ENCODE measurements at places on chromosomes 3 and 15.

DNA sequence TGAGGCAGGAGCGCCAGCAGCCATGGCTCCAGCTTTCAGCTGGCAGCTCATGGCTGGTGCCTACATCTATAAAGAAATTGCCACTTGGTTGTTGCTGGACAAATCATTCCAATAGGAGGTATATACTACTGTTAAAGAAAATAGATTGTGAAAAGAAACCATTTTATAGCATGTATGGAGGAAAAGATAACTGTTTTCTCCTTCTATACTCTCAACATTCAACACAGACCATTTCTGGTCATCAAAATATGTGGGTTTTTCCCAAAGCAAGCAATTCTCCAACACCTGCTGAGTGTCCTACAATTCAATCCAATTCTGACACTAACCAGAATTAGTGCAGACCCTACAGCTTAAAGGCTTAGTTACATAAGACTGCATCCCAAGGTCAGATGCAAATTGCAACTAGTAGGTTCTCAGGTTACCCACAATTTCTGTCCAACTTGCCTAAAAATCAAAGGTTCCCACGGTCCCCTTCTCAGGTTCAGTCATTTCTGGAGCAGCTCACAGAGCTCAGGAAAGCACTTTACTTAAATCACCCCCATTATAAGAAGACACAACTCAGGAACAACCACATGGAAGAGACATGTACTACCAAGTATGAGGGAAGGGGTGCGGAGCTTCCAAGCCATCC is 42.4 kb upstream of the STRIT1 start:
- no peak overlapping the region for H3K27ac ChIP-seq
- no peak for DNase-seq
- no peak overlapping the region for H3K4me3 ChIP-seq
- H3K36me3 ChIP-seq = no peaks in the 10 kb centered on the region
- no peaks in the 10 kb centered on the region for H3K4me1 ChIP-seq

DNA sequence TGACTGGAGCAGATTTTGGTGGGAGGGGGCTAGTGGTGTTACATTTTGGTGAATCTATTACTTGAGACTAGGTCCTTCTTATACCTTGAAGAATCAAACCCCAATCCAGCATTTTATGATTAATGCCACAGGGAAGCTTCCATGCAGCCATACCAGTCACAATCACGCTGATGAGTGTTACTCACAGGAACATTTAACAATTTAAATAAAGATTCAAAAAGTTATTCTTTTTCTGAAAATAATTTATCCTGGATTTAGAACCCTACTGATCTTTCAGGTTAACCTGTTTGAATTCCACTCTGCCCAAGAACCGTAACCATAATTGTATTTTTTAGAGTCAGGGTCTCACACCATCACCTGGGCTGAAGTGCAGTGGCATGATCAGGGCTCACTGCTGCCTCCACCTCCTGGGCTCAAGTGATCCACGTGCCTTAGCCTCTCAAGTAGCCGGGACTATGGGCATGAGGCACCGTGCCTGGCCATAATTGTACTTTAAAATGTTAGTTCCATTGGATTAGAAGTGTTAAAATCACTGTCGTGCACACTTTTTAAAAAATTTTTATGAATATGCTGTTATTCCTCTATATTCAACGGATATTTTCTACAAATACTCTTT is 929 bp upstream of the MTMR10 start:
- peak overlapping the region; percentile 93 for H3K4me3 ChIP-seq
- DNase-seq = no peak
- peak overlapping the region; percentile 91 for H3K27ac ChIP-seq
- H3K4me1 ChIP-seq = peaks cover 38% of the 10 kb centered on the region

- no peak overlapping the region for H3K4me3 ChIP-seq
- peaks cover 12% of the 10 kb centered on the region for H3K36me3 ChIP-seq
- no peaks in the 10 kb centered on the region for H3K27me3 ChIP-seq
Observed at GRCh38 chr3:66342717-66343356, 122.0 kb downstream of the SLC25A26 start.

DNA sequence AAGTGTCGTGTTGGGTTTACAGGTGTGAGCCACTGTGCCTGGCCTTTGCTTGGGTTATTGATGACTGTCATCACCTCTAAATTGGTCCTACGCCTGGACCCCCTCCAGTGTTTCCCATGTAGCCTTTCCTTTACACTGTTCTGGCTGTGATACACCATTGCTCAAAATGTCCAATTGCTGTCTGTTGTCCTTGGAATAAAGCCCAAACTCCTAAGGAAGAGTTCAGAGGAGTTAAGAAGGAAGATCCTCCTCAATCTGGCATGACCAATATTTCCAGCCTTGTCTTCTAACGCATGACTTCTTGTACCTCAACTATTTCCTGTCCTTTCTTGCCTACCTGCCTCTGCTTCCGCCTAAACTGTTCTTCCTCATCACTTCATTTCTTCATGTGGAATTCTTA is 113.1 kb downstream of the POLR2M start:
- H3K36me3 ChIP-seq = no peaks in the 10 kb centered on the region
- no peak overlapping the region for H3K27ac ChIP-seq
- H3K4me1 ChIP-seq = no peaks in the 10 kb centered on the region
- no peak overlapping the region for H3K4me3 ChIP-seq
- DNase-seq = no peak
- H3K27me3 ChIP-seq = peaks cover 10% of the 10 kb centered on the region

DNA sequence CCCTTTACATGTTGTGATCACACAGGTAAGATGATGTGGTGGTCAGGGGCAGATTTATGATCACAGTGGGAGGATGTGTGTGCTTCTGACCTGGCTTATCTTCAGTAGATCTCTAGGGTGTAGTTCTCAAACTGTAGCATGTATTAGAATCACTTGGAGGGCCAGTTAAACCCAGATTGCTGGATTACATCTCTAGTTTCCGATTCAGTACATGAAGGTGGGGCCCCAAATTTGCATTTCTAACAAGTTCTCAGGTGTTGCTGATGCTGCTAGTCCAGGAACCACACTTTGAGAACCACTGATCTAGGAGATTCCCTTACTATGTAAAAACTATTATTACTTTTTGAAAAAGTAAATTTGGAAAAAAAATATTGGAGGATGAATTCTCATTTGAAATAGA is 199.3 kb upstream of the GOLIM4 start:
- no peak overlapping the region for H3K27ac ChIP-seq
- no peak for DNase-seq
- no peak overlapping the region for H3K4me3 ChIP-seq
- no peaks in the 10 kb centered on the region for H3K4me1 ChIP-seq
- no peaks in the 10 kb centered on the region for H3K27me3 ChIP-seq
- no peaks in the 10 kb centered on the region for H3K36me3 ChIP-seq

Data from stomach (tissue), 19 donors.